Caudate nucleus (tissue), 63 donors: ENCODE measurements at places on chromosomes 2 and 18.

GRCh38 chr2:101040761-101041160 is 38.7 kb downstream of the RPL31 start:
- no peak for DNase-seq

DNA sequence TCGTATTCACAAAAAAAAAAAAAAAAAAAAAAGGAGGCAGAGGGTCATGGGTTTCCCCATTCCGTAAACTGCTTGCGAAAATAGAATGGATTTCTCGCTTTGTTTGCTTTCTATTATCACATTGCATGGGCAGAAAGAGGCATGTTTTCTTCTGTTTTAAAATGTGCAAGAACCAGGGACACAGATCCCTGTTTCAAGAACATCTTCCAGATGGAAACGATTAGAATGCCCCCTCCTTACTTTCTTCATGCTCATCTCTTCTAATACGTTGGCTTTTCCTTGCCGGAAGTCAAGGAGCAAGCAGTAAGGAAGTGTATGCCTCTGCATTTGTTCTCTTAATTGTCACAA is 51.0 kb upstream of the ZNF516 start:
- DNase-seq: no peak

DNA sequence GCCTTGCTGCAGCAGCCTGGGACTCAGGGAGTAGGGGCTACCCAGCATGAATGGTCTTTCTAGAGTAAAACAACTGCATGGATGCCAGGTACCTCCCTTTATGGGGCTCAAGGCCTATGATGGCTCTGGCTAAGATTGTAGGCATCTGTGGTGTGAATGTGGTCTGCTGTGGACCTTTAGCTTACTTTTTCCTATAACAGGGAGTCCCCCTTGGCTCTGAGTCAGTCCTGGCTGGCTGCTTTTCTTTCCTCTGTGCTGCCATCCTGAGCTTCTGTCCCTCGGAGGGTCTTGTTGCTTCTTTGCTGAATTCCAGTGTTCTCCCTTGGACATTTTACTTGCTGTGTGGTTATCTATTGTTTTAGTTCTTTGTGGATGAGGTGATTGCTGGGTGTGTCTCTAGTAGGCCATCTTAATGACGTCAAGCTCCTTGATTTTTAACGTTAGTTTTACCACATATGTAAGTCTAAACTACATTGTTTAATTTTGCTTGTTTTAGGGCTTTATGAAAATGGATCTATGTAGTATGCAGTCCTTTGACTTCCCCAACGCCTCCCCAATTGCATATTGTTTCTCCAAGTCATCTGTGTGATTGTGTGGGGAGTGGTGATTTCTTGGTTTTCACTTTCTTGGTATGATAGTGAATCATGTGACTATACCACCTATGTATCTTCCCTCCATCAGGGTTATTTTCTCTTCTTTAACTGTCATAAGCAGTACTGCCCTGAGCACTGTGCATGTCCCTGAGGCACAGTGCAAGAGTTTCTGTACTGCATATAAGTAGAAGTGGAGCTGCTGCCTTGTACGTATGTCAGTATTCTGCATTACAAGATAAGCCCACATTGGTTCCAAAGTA is 92.4 kb downstream of the NCK2 start:
- no peak for DNase-seq

DNA sequence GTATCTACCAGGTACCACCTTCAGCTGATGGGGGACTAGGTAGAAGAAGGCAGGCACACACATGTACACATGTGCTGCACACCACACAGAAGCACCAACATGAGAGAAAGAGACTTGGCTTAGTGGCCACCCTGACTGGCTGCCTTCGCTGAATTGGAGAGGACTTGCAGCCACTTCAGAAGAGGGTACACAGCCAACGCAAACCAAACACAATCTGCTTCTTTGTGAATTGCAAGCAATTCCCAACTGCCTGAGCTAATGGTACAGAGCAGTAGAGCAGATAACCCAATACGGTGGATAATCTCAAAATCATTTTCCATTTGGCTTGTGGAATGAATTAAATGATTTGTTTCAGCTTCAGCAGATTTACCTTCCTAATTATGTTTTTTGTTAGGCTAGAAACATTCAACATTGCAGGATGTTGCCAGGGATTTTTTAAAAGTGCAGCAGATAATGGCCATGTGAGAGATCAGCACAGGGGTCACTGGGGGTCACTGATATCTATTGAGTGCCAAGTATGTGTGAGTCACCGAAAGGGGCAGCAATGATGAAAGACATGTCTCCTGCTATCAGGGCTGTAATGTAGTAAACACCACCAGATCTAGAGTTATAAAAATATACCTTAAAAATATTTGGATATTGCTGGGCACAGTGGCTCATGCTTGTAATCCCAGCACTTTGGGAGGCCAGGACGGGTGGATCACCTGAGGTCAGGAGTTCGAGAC is 652.6 kb downstream of the BCL11A start:
- DNase-seq: no peak

DNA sequence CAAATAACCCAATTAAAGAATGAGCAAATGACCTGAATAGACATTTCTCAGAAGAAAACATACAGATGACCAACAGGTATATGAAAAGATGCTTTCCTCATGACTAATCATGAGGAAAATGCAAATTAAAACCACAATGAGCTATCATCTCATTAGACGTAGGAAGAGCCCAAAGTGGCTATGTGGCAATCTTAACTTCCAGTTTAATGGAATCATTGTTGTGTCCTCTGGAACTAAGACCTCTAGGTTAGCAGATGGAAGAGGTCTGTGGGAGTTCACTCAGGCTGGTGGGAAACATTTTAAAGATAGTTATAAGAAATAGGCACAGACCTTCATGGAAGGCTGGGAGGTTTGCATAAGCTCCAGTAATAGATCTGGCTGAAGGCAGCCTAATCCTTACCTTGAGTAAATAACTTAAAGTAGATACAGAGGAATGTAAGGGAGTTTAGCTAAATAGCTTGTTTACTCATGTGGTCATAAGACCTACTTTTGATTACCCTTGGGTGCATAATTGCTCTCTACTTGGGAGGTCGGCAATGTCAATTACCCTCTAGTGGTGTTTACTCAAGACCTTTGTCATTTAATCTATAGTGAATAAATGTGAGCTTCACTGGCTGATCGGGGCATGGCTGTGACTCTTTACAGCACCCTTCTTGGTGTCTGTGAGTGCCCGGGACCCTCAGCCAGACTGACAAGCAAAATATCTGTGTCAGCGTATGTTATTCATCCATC is 119.0 kb downstream of the GULP1 start:
- DNase-seq: no peak

- no peak for DNase-seq
These were observed 71.2 kb downstream of the SEMA4F start for GRCh38 chr2:74725287-74725686.

GRCh38 chr2:226423498-226423960 is 376.1 kb downstream of the IRS1 start:
- peak; percentile 47 for DNase-seq

DNA sequence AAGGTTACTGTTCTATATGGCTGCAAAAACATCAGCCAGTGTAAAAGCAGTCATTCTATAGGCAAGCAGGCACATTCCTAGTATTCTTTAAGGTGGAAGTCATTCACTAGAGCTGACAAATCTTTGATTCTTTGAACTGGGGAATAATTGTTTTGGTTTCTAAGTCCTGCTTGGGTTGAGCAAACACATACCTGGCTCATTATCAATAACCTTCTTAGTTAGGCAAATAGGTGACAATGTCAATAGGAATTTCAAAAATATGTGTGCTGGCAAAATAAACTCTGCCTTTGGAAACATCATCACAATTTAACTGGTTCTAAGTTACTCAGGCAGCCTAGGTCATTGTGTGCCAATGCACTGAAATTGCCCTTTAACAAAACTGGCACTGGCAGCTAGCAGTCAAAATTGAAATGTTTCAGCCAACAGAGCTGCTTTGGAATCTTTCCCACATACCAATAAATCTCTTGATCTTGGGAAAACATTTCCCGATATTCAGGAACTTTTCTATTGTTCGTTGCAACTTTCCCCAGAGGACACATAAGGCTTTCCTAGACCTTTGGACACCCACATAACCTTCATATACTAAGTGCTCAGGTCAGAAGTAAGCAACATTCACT is 402.0 kb upstream of the MMADHC start:
- no peak for DNase-seq

GRCh38 chr18:58806826-58807714 is 57.6 kb upstream of the ZNF532 start:
- DNase-seq: no peak
